ENCODE measurements at places on chromosomes 6 and 20.

GRCh38 chr6:169592558-169592957 is 109.3 kb downstream of the WDR27 start:
- peak; percentile 76 for DNase-seq

DNA sequence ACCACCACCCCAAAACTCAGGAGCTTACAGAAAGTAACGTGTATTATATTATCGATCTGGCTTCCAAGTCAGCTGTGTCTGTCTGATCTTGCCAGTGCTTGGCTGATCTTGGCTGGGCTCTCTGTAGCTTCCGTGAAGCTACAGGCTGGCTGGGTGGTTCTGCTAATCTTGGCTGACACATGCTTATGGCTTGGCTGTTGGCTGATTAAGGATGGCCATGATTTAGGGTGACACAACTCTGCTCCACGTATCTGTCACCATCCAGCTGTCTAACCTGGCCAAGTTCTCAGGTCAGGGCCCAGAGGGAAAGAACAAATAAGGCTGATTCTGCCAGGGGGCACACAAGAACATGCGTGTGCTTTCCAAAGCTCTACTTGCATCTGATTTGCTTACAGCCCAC is 64.7 kb upstream of the PRL start:
- DNase-seq = no peak

DNA sequence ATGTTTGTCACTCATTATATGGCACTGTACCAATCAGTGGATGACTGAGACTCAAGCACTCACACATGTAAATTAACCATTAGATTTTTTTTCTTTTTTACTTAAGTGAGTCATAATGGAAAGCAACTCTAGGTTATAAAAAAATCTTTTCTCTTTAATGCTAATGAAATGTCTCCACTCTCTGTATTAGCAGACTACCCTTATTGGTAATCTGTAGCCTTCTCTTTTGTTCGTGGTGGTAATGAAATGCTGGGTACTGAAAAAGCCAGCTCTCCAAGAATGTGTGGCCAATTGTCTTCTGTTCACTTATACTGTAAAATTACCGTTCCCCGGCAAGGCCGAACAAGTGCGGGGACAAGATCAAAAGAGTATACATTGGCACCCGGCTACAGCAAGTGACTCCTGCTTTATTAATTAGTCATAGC is 69.0 kb downstream of the AFG1L start:
- no peak for DNase-seq

GRCh38 chr20:58890518-58891085 is 38.1 kb downstream of the GNAS start:
- DNase-seq = peak; percentile 76

DNA sequence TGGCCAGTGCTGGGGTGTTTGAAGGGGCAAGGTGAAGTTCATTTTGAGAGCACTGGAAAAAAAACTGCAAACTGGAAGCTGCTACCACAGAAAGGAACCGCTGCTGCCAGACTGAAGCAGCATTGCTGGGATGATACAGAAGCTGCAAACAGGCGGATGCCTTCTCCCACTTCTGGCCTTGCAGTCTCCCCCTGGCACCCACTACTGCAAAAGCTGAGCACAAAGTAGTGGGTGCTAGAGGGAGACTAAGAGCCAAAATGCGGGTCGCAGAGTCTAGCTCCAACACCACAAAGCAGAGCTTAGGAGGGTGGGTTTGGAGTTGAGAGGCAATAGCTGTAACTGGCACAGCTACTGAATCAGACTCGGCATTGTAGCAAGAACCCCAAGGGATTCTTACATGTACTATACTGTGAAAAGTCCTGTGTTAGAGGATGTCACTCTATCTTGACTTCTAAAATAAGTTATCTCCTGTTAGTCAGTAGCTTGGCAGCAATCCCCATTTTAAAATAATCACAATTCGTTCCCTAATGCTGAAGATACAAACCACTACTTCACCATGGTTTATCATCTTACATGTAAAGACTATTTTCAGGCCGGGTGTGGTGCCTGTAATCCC is 44.0 kb upstream of the COL21A1 start:
- DNase-seq = no peak

GRCh38 chr20:63534831-63535651 is 2.1 kb downstream of the PTK6 start:
- no peak for DNase-seq

DNA sequence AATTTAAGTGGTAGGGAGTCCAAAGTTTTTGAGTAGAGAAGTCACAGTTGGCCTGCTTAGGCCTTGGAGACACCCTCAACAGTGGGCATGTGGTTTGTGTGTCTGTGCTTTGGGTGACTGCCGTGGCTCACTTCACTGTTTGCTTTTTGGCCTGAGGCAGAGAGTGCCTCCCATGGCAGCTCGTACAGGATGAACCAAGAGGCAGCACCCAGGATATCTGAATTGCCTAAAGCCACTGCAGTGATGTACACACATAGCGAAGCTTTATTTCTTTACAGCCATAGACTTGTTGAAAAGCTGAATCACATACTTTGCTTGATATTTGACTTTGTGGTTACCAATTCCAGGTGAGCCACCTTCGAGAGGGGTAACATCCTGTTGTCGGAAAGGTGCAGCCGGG is 21.6 kb downstream of the RREB1 start:
- no peak for DNase-seq

DNA sequence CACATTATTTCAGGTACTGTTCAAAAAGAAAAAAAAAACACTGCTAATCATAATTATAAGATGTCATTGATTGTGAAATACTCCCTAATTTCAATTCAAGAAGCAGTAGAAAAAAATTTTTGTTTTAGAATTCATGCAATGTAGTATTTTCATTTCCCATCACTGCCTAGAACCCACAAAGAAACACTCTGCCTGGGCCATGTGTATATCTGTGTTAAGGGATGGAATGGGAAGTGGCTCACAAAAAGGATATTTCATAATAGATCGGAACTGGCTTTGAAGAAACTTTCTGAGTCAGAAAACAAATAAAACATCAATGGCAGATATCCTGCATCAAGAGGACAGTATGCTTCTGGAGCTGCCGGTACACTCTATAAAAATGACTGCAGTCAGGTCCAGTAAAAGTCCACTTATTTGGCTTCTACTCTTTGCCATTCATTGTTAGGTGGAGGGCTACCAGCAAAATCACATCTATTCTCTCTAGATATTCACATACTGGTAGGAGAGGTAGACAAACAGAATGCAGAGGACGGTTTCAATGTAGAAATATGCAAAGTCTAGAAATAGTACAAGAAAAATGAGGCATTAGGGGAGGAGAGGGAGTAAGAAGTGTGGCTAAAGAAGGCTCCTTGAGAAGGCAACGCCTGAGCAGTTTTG is 135.0 kb upstream of the TNFAIP3 start:
- DNase-seq = no peak

DNA sequence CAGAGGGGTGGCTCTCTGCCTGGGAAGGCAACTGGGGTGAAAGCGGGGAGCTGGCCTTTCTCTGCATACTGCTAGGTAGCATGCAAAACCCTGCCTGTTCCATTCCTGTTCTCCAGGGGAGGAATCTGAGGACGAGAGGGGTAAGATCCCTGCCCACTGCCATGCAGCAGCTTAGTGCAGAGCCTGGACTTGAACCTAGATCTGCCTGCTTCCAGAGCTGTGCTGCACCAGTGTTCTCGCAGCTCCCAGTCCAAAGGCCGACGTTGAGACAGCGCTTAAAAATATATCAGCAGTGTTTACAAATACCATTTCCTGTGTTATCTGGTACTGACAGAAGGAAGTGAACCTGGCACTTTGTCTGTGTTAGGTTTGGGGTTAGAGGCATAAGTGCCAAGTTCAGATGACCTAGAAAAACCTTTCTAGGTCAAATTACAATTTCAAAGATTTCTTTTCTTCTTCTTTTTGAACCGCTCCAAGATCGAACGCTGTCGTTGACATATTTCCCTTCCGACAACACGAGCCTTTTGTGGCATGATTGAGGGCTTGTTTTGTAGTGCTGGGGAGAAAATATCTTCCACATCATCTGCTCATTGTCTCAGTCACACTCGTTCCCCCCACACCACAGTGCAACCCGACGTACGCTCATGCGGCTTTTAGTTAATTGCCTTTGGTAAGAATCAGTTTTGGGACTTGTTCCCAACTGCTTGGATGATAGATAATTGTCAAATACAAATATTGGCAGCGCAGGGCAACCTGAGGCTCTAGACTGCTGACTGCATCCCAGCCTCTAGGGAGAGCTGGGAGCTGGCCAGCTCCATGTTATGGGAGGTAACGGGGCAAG is 44.6 kb downstream of the TOX2 start:
- no peak for DNase-seq

- no peak for DNase-seq
Measured at GRCh38 chr20:25022680-25023079, 30.1 kb upstream of the APMAP start.

- DNase-seq = peak; percentile 96
Measured at GRCh38 chr6:37242429-37243052, 15.0 kb upstream of the TBC1D22B start.

GRCh38 chr6:74268815-74269599 is 573.0 kb downstream of the CD109 start:
- no peak for DNase-seq

DNA sequence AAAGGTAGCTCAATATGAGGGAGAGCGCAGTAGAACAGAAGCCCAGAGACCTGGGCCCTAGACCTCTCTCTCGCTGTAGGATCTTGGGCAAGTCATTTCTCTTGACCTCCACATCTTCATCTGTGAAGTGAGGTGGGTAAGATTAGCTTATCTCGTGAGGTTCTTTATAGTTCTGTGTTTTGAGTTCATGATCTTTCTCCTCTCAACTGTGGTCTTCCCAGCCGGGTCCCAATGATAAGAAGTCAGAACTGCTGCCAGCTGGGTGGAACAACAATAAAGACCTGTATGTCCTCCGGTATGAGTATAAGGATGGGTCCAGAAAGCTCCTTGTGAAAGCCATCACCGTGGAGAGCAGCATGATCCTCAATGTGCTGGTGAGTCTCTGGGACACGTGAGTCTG is 6.9 kb downstream of the PSMF1 start:
- DNase-seq = no peak

GRCh38 chr6:127561660-127562059 is 15.3 kb upstream of the C6orf58 start:
- no peak for DNase-seq

Data from fibroblast of skin of left biceps (primary cell).